Thymus (tissue), 14 donors: ENCODE measurements at places on chromosomes 1 and 21. TPM values are rescaled to one million over a fixed set of nuclear protein-coding genes. Genes with fewer than 3 reads are reported as not detected.

The PCP4 gene
- 2.1 TPM for total RNA-seq

GRCh38 chr1:243179720-243180119, 75.4 kb downstream of the CEP170 start:
- peak; percentile 21 for DNase-seq

GRCh38 chr1:30874176-30874575, 34.4 kb downstream of the SDC3 start:
- DNase-seq, result no peak

- no peak for DNase-seq
Measured at GRCh38 chr1:218945050-218945449, 228.6 kb upstream of the LYPLAL1 start.

GRCh38 chr1:172894349-172895049, 156.2 kb downstream of the TNFSF18 start:
- no peak for DNase-seq
